ENCODE measurements at places on chromosomes 11 and 22.

DNA sequence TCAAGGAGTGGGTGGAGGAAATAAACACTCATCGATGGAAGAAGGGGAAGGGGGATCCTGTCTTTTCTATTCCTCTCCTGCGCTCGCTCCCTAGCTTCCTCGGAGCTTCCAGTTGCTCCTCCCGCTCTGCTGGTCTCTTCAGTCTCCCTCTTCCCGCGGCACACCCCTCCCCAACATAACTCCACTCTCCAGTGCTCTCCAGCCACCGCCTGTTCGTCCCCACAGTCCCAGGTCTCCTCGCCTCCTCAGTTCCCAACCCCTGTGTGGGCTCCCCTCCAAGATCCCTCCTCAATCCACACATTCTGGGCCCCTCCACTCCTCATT lies 438 bp downstream of the ZW10 start:
- peak; percentile 17 for DNase-seq

DNA sequence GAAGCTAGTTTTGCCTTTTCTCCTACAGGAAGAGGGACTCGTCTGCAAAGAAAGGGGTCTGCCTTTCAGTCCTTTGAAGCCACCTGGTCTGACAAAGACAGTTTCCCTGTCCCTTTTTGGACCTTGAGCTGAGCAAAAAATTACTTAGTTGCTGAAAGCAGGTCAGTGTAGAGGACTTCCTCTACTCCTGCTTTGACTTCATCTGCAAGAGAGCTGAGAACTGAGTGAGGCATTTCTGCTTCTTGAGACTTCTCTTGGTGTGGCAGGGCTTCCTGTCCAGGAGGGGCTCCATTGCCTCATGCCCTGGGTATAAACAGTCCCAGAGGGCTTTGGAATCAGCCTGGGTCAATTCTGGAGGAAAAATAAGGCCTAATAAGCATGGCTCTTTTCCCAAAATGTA lies 73.1 kb downstream of the ZNRF3 start:
- no peak for DNase-seq

DNA sequence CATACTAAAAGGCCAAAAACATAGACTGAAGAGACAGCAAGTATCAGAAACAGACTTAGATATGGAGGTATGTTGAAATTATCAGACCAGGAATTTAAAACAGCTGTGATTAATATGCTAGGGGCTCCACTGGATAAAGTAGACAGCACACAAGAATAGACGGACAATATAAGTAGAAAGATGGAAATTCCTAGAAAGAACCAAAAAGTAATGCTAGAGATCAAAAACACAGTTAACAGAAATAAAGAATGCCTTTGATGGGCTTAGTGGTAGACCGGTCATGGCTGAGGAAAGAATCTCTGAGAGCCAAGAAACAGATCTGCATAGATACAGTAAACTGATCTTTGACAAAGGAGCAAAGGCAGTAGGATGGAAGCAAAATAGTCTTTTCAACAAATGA lies 250.2 kb downstream of the SWAP70 start:
- DNase-seq, result no peak

- DNase-seq, result no peak
Measured at GRCh38 chr11:72124046-72124445, 11.5 kb upstream of the FOLR3 start.

DNA sequence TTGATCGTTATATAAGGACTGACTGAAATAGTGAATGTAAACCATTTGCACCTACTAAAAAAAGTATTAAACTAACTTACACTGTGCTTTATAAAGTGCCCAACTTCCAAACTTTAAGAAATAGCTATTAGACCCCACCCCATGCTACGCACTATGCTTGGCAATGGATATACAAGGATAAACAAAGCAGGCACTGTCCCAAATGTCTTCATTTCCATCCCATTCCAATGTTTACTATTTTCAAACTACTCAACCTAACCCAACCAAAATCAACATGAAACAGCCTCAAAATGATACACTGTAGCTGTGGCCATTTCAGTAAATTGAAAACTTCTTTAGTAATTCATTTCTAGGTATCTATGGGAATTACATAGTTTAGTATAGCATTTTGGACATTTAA lies 12.5 kb downstream of the PHF21A start:
- no peak for DNase-seq

DNA sequence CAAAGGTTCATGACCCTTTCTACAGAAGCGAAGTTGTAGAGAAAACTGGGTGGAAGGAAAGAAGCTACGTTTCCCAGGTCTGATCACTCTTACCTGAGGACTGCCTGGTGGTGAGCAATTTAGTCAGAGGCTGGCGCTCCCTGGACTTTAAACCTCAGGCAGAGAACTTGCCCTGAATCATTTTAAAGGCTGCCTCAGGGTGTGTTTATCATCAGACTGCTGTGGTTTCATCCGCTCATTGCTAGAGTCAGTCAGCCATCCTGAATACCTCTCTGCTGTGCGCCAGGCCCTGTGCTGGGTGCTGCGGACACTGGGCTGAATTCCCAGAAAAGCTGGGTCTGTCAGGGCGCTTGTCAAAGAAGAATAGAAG lies 2.7 kb downstream of the DTX4 start:
- DNase-seq, result no peak

GRCh38 chr11:107598225-107599139 lies 7.5 kb downstream of the ELMOD1 start:
- DNase-seq, result no peak

DNA sequence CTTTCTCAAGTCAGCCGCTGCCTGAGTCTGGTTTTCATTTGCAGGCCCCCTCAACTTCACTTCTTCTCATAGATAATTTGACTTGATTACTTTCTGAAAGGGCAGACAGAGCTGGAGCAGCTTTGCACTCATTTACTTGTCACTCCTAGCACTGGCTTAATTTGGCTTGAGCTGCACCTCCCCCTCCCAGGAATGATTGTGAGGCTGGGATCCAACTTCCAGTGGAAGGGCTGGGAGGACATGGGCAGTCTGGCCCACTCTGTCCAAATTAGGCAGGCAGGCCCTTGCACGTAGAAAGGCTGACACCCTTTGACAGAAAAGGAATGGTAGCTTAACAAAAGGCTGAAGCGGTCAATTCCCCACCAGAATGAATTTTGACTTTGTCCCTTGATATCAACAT lies 453.9 kb downstream of the ETS1 start:
- no peak for DNase-seq

- no peak for DNase-seq
Measured at GRCh38 chr11:125063429-125064043, 431 bp downstream of the SLC37A2 start.

GRCh38 chr22:49365191-49365837 lies 462.4 kb downstream of the BRD1 start:
- DNase-seq, result no peak

DNA sequence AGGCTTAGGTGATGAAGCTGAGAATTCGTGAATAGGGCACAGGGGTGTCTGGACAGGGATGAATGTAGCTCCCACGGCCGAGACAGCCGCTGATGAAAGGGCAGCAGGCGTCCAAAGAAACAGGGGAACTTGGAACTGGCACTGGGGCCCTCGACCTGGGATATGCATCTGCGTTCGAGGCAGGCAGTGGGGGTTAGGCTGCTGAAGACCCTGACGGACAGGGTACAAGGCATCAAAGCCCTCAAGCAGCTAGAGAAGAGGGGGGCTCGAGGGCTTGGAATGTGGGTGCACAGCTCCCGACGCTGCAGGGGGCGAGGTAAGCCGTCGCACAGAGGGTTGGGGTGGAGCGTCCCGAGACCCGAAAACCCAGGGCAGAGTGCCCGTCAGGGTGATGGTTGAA lies 6.9 kb upstream of the SYT8 start:
- no peak for DNase-seq

- no peak for DNase-seq
Measured at GRCh38 chr11:115439969-115440540, 64.2 kb downstream of the CADM1 start.

DNA sequence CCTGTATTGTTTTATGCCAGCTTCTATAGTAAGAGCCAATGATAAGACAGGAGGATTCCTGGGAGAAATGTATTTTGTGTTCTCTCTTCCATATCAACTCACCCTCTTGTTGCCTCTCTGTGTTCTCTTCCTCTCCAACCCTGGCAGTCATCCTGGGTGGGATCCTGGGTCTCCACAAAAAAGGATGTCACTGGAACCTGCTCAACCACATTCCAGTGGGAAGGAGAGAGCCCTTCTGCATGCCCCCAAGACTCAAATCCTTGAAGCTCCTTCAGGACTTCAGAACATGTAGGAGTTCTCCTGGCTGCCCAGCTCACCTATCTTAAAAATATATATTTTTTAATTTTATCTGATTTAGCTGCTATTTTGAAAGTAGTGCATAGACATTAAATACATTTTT lies 26.1 kb downstream of the APOL6 start:
- no peak for DNase-seq

DNA sequence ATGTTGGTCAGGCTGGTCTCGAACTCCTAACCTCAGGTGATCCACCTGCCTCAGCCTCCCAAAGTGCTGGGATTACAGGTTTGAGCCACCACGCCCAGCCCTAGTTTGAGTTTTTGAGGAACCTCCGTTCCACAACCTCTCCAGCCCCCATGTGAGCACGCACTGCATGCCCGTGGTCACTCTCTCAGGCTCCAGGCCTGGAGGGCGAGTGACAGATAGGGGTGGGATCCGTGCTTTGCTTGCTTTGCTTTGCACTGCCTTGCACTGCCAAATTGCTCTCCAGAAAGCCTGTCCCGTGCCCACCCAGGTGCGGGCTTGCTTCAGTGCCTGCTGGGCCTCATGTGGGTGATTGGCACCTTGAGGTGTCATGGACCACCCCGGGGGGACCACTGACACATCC lies 29.9 kb downstream of the FGF4 start:
- no peak for DNase-seq

- DNase-seq, result no peak
Measured at GRCh38 chr22:25482868-25483639, 81.4 kb upstream of the GRK3 start.

DNA sequence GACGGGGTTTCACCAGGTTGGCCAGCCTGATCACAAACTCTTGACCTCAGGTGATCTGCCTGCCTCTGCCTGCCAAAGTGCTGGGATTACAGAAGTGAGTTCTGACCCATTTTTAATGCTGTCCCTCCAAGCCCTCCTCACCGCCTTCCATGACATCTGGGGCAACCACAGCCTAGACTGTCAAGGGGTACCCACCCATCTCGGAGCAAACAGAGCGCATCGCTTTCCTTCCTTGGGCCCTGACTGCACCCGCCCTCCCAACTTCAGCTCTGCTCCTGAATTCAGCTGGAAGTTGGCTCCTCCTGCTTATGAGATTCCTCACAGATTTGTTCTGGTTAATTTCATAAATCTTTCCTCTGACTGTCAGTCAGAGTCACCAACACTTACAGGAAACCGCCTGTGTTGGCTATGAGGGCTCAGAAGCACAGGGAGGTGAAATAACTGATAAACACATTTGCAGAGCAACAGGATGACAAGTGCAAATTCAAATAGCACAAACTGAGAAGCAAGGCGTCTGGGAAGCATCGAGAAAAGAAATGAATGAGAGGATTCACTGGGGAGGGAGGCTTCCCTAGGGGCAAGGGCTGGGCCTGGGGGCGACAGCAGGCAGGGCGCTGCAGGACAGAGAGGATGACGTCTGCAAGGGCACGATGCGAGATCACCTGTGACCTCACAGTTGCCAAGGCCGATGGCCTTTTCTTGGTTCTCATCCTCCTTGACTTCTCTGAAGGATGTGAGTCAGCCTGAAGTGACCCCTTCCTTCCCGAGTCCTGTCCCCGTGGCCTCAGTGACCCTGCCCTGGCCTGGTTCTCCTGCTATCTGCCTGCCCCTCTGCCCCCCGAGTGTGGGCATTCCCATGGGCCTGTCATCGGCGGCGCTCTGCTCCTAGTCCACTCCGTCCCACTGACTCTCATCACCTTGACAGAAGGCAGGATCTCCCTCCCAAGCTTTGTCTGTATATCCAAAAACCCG lies 6.1 kb downstream of the IFT27 start:
- no peak for DNase-seq

GRCh38 chr11:94623120-94623735 lies 56.1 kb downstream of the PIWIL4 start:
- DNase-seq, result peak; percentile 65

DNA sequence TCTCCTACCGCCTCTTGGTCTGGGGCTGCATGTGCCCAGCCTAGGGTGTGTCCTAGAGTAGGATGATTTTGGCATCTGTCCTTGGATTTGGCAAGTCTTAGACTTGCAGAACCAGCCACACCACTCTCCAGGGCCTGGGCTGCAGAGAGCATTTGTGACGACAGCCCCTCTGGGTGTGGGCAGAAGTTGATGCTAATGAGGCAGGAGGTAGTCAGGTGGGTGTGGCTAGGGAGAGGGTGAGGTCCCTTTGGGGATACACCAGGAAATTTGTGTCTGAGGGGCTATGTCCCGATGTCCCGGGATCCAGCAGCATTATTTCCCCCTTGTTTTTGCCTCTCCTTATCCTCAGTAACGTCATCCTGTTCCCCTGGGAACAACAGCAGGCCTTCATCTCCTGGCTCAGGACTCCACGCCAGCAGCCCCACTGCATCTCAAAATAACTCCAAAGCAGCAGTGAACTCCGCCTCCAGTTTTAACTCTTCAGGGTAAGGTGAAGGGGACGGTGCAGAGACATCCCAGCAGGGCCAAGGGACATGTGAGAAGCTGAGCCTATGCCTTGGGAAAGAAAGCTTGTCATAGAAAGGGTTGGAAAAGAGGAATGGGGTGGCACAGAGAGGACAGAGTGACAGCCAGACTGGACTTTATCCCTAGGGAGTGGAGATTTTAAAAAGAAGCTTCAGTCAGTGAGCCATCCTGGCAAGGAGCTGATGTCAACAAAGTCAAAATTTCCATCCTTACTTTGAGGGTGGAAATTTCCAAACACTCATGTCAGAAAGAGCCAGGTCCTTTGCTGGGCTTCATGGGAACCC lies 8.0 kb upstream of the TLCD5 start:
- no peak for DNase-seq

- no peak for DNase-seq
Measured at GRCh38 chr22:39967996-39968972, 8.1 kb downstream of the TMA7B start.

DNA sequence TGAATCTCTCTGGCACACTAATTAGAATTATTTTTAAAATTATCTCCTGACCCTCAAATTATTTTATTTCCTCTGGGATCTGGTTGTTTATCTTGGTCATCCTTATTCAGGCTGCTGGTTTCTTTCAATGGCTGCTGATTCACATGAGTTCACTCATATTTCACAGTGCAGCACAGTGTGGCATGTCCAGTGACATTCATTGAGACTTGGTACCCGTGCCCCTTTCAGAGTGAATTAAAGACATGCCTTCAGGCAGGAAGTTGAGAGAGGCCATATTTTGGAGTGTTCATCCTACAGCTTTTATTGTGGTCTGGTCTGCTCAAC lies 13.5 kb downstream of the DCPS start:
- DNase-seq, result no peak

- no peak for DNase-seq
Measured at GRCh38 chr11:2574043-2574552, 125.7 kb downstream of the KCNQ1OT1 start.

GRCh38 chr11:83007909-83008580 lies 63.7 kb downstream of the RAB30 start:
- peak; percentile 45 for DNase-seq

GRCh38 chr11:129935723-129936122 lies 40.3 kb upstream of the NFRKB start:
- DNase-seq, result no peak

Data from brain microvascular endothelial cell (primary cell).